IPS DF 6.9 (cell line): ENCODE measurements at places on chromosomes 12 and 14.
A peak's percentile ranks its signal among the peaks of the same experiment; 100 is the strongest.

DNA sequence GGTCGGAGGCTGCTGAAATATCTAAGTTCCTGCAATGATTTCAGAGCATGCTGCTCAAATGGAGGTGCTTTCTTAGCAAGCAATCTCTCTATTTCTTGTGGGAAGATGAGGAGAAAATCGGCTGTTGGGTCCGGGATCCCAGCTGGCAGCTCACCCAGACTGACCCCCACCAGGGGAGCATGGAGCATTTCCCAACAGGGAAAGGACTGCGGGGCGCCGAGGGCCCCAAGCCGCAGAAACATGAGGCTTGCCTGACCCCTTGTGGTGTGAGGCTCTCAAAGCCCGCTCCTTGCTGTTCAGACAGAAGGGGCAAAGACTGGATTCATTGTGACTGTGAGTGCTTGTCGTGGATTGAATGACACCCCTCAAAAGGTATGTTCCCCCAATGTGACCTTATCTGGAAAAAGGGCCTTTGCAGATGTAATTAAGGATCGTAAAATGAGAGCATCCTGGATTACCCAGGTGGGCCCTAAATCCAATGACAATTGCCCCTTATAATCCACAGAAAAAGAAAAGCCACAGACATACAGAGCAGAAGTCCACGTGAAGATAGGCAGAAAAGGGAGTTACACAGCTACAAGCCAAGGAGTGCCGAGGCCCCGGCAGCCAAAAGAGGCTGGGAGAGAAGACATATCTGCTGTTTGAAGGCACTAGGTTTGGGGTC lies 116.3 kb upstream of the VASH1 start:
- DNase-seq, result peak; percentile 27
- peaks cover 2% of the 10 kb centered on the region; the same call in 1 of the 2 replicates for H3K4me1 ChIP-seq
- H3K36me3 ChIP-seq, result no peaks in the 10 kb centered on the region
- no peak overlapping the region for H3K27ac ChIP-seq
- H3K27me3 ChIP-seq, result no peaks in the 10 kb centered on the region
- no peak overlapping the region for H3K4me3 ChIP-seq

DNA sequence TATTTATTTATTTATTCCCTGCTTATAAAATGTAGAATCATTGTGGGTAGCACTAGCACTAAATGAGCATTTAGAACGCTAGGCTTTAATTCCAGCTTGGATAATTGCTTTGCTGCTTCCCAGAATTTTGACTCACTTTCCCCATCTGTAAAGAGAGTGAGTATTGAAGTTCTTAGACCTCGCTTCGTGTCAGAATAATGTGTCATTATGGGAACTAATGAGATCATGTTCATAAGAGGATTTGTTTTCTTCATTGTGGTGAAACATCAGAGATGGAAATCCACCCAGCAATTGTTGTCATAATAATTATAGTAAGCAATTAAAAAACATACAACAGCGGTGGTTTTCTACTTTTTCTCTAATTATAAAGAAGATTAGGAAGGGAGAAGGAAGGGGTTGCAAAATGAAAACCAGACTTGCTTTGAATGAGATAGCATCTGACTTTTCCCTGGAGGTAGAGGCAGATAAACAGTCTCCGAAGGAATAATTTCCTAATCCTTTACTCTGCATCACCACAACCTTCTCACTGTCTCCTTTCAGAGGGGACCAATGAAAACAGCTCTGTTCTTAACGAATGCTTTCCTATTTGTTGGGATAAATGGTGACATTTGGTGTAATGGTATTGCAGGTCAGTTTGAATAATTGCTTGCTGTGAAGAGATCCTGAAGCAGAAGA lies 86.8 kb upstream of the ARHGAP5 start:
- no peaks in the 10 kb centered on the region for H3K4me1 ChIP-seq
- no peak overlapping the region for H3K4me3 ChIP-seq
- no peak overlapping the region for H3K27ac ChIP-seq
- H3K36me3 ChIP-seq, result no peaks in the 10 kb centered on the region
- H3K27me3 ChIP-seq, result no peaks in the 10 kb centered on the region

- H3K27me3 ChIP-seq, result peaks cover 20% of the 10 kb centered on the region
- no peak overlapping the region for H3K4me3 ChIP-seq
- H3K36me3 ChIP-seq, result 0 out of 2 replicates have a peak, but pooled peaks cover 2% of the 10 kb centered on the region
- no peak for DNase-seq
- no peaks in the 10 kb centered on the region; the same call in 1 of the 2 replicates for H3K4me1 ChIP-seq
Measured at GRCh38 chr12:71445071-71445470, 5.5 kb downstream of the LGR5 start.

GRCh38 chr12:70754330-70754741 lies 117.1 kb upstream of the PTPRB start:
- DNase-seq, result no peak
- H3K4me3 ChIP-seq, result no peak overlapping the region
- no peak overlapping the region for H3K27ac ChIP-seq
- H3K36me3 ChIP-seq, result no peaks in the 10 kb centered on the region
- no peaks in the 10 kb centered on the region for H3K4me1 ChIP-seq

- H3K4me3 ChIP-seq, result no peak overlapping the region
- no peak overlapping the region for H3K27ac ChIP-seq
- no peak for DNase-seq
- no peaks in the 10 kb centered on the region for H3K4me1 ChIP-seq
- H3K36me3 ChIP-seq, result no peaks in the 10 kb centered on the region
Measured at GRCh38 chr14:58662759-58663158, 25.0 kb downstream of the DACT1 start.
